SW 1271 (cell line): ENCODE measurements at places on chromosomes 13 and 19.

- no peak for DNase-seq
Observed at GRCh38 chr13:76703216-76703615, 183.0 kb downstream of the KCTD12 start.

DNA sequence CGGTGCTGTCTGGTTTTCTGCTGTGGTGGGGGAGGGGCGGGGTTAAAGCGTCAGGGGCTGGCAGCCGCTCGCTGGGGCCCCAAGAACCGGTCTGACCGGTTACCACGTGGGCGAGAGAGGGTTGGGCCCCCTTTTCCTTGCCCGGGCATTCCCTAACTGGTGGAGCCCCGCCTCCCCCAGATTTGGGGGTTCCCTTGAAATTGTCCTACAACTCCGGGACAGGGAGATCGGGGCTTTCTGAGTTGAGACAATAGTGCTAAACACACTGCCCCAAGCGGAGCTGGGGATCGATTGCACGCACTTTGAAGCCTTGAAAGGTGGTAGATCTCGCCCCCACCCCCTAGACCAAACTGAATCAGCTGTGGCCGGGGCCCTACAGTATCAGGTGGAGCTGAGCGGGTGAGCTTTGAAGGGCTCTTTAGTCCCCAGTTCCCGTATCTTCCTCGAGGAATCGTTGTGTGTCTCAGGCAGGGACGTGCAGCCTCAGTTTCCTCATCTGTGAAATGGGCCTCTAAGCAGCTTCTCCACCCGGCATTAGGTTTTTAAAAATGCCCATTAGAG, 4.8 kb downstream of the IER2 start:
- DNase-seq: peak; percentile 39

DNA sequence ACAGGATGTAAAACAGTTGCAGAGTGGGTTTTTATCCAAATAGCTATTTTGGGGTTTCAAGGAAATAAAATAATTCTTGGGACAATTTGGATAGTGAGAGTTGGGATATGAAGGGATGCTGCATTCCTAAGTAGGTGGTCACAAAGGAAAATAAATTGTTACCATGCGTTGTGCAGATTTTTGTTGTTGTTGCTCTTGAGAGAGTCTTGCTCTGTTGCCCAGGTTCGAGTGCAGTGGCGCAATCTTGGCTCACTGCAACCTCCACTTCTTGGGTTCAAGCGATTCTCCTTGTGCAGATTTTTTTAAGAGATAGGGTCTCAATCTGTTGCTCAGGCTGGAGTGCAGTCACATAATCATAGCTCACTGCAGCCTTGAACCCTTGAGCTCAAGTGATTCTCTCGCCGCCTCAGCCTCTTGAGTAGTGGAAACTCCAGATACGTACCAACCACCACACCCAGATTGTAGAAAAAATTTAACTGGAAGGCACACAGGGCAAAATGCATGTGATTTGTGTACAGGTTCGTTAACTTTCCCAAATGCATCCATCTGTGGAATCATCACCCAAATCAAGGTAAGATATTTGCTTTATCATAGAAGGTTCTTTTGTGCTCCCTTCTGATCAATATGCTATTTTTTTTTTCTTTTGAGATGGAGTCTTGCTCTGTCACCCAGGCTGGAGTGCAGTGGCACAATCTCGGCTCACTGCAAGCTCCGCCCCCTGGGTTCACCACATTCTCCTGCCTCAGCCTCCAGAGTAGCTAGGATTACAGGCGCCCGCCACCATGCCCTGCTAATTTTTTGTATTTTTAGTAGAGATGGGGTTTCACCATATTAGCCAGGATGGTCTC, 16.0 kb downstream of the SLC1A5 start:
- DNase-seq: no peak

DNA sequence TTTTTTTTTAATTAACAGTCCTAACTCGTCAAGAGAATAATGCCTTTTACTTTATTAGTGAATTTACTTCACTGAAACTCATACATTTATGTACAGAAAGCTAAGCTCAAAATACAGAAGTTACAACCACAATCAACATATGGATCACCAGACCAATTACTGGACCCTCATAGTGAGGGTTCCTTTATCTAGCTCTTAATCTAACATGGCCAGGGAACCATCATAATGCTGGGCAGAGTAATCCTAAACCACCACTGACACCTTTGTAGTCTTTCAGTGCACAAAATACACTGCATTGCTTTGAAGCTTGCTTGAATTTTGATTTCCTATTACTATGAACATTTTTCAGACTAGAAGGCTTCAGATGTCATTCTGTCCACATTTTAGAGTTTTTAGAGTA, 1406.6 kb upstream of the PCDH9 start:
- DNase-seq: no peak

DNA sequence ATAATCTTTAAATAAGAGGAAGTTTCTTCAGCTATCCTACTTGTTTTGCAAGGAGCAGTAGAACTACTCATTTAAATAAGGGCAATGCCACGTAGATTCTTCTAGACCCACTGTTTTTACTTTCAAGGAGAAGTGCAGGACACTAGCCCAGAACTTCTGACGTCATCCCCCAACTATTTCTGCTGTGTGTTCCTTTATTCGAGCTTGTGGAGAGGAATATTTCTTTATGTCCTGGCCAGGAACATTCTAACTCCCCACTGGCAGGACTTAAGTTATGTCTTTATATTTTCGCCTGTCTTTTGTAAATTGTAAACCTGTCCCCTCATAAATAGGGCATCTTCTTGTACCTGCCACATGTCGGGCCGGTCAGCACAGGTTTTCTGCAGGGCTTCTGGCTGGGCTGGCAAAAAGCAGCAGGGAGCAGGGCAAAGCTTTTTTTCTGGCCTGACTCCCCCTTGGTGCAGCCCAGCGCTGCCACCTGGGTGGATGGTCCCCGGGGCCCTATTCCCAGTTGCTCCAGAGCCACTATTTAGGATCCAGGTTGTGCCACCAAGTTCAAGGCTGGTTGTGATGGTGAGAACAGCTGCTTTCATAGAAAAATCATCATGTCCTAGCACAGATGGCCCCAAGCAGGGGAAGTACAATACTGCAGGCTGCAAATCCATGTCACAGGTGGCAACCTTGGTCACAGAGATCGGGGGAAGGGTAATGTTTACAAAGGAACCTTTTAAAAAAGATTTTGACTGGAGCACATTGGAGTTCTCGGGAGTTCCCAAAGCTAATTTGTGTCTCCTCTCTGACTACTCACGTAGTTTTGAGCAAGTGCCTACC, 1.8 kb downstream of the MBNL2 start:
- peak; percentile 73 for DNase-seq

DNA sequence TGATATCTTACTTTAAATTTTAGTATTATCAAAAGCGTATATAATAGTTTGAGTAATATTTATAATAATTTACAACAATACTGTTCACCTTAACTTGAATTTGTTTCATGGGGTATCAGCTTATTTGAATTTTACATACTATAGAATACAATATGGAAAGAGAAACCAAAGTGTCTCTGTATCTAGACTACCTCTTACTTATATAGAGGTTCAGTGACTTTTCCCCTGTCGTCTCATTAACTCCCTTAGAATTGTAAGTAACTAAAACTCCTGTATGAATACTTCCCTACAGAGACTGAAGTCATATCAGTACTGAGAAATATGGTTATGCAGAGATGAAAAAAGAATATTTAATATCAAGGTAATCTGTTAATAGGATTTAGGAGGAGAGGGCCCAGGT, 26.8 kb downstream of the COG6 start:
- DNase-seq: no peak

GRCh38 chr19:4140237-4140711, 13.2 kb upstream of the CREB3L3 start:
- DNase-seq: peak; percentile 79

DNA sequence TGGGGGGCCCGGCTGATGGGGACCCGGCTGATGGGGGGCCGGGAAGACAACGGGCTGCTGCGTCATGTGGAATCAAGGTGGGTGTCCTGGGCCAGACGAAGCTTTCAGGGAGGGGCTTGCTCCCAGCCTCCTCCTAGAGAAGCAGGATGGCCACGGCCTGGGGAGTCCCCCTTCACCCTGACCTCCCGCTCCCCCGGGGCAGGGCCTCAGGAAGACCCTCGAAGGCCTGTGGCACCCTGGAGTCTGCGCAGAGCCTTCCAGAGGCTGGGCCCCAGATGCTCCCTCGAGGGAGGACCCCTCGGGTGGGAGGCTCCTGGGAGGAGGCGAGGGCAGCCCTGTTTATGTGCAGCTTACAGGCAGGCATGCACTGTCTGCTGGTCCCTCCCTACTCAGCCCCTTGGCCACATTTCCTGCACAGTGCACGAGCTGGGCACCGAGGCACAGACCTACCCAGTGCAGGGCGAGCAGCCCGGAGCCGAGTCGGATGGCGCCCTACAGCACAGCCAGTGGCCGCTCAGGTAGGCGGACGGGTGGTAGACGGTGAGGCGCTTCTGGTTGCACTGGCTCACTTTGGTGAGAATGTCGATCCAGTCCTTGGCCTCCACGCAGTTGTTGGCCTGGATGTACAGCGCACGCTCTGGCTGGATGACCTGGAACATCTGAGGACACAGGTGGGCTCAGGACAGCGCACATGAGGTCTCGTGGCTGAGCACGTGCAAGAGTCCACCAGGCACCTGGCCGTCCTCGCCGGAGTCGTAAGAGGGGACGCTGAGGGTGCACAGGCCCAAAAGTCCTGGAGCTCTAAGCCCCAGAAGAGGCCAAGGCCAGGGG, 22.4 kb upstream of the C13orf46 start:
- no peak for DNase-seq

- DNase-seq: no peak
Observed at GRCh38 chr19:1240925-1241324, 626 bp upstream of the ATP5F1D start.

GRCh38 chr19:35592226-35592625, 6.3 kb downstream of the PMIS2 start:
- DNase-seq: no peak

- DNase-seq: no peak
Observed at GRCh38 chr19:50155520-50156109, 7.5 kb downstream of the IZUMO2 start.

GRCh38 chr19:1121395-1121794, 17.6 kb downstream of the GPX4 start:
- DNase-seq: no peak
